ENCODE measurements at places on chromosomes 16 and 17.

- no peak for DNase-seq
These were observed 155.2 kb downstream of the ABCC12 start for GRCh38 chr16:48000622-48001021.

- peak; percentile 80 for DNase-seq
These were observed at the start of gene PLCG2 for GRCh38 chr16:81778861-81779535. PLCG2 (plus strand) TSS chr16:81779291; CDS start chr16:81785990, 6,699 bp downstream.

DNA sequence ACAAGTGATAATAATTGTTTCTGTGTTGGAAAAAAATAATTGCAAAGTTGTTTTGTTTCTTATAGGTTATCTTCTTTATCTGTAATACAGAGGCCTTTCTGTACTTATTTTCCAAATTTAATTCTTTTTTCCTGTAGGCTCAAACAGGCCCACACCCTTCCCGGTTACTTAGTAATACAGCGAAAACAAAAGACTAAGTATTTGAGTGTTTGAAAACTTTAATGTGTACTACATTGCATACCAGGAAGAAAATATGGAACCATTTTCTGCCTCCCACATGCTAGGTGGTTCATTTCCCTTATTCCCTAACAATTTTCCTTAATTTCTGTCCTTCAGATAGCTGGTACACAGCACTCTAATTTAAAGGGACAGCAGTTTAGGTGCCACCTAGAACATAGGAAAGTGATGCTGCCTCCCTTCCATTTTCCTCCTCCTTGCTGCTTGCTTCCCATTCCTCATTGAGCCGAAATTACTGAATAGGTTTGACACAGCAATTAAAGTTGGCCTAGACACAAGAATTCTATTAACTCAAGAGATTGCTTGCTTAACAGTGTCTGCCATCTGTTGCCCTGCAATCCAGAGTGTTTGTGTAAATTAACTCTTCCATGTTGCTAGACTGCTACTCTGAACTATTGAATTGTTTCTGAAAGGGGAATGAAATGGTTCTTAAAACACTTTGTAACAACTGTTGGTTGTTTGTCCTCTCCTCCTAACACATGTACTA lies 24.2 kb downstream of the CYB5B start:
- no peak for DNase-seq

DNA sequence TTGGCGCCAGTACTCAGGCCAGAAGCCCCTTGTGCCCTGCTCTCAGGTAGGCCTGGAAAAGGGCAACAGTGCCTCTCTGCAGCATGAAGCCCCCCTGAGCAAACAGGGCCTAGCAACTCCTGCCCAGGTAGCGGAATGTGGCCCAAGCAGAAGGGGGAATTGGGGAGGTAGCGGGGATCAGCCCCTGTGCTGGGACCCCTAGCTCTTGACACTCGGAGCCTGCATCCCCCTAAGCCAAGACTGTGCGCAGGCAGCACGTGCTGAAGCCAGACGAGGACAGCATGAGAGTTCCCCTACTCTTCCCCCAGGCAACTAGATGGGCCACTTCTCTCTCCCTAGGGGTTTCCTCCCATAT lies 823 bp upstream of the CD2BP2 start:
- no peak for DNase-seq

- DNase-seq, result no peak
These were observed 50.5 kb downstream of the IKZF3 start for GRCh38 chr17:39813631-39814030.

DNA sequence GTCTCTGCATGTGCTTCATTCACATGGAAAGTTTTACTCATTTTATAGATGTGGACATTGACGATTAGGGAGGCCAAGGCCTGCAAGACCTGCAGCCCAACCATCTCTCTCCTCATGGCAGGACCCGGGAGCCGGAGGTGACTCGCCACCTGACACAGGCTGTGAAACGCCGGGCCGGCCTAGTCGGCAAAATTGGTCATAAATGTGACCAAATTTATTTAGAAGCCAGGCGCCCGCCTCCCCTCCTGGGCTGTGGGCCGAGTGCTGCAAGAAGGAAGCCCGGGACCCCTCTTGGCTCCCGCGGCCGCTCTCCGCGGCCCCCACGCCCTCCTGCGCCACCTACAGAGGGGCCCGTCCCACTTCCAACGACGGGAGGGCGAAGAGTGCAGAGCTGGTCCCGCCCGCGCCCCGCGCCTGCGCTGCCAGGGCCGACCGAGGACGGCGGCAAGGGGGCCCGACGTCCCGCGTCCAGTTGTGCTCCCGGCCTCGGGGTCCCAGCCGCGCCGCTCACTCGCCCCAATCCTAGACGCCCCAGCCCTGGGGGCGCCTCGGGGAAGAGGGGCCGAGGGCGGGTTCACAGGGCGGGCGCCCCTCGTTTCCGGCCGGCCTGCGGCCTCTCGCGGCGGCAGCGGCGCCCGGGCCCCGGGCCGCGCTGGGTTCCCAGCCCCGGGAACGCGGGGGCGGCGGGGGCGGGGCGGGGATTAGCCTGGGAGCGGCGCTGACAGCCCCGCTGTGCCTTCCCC lies 47.5 kb downstream of the WNT3 start:
- no peak for DNase-seq

DNA sequence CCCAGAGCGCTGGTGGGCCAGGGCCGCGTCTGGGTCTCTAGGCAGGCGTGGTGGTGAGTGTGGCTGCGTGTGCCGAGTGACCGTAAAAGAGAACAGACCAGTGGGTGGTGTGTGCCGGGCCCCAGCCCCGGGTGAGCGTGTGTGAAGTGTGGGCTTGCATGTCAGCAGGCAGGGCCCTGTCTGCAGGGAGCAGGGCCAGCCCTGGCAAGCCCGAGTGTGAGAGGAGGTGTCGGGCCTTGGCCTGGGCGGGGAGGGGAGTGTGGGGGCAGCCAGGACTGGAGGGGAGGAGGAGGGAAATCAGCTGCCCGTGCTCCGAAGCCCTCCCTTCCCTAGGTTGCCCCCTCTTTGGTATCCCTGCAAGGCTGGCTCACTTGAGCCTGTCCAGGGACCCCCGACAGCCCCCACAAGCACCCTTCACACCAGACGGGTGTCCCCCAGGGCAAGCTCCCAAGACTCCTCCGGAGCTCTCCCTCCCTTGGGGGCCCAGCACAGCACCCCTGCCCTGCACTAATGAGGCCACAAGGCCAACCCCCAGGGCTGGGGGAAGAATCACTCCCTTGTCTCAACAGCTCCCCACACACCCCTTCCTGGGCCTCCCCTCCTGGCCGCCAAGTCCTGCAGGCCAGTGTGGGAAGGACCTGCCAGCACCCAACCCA lies 1.9 kb downstream of the USH1G start:
- no peak for DNase-seq

DNA sequence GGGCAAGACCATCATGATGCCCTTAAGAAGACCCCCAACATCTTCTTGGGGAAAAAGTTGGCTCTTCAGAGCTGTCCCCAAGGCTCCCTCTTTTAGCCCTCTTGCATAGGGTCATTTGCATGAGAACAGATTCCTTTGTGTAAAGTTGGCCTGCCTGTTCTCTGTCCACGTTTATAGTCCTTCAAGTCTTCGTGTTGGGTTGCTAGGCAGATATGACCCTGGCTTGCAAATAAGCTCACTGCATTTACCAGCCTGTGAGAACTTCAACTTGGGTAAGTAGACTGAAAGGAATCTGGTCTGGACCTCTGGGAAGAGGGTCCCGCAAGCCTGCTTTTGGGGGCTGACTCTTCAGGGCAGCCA lies 2.9 kb downstream of the ARSG start:
- no peak for DNase-seq

GRCh38 chr17:35167666-35168065 lies 20.0 kb downstream of the UNC45B start:
- DNase-seq, result no peak

DNA sequence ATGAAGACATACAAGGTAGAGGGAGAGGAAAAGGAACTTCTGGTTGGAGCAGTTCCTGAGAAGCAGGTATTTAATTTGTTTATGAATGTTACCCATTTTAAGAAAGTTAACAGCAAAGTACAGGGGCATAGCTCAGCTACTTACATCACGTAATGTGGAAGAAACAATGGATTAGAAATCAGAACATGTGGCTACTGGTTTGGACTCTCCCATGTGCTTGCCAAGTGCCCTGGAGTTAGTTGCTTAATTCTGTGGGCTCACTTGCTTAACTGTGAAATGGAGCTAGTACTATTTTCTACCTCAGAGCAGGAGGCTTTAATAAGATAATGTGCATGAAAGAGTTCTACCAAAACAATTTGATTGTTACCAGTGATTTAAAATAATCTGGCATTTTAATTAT lies 27.3 kb downstream of the RSPRY1 start:
- DNase-seq, result no peak

- no peak for DNase-seq
These were observed 4.8 kb upstream of the TBX2 start for GRCh38 chr17:61394630-61395408.

DNA sequence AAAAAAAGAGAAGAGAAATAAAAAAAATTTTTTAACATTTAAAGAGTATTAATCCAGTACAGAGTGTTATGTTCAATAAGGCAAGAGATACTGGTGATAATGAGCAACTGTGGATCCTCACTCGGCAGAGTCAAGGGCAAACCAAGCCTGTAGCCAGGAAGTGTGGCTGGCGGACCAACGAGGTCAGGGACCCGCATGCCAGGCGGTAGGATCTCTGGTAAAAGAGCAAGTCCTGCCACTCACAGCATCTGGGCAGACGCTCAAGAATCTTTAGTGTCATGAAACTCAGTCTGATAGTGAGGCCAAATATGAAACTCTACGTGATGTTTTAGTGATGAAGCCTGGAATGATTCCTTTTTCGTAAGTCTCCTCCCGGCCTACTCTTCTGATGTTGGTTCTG lies 8.3 kb upstream of the GEMIN4 start:
- no peak for DNase-seq

DNA sequence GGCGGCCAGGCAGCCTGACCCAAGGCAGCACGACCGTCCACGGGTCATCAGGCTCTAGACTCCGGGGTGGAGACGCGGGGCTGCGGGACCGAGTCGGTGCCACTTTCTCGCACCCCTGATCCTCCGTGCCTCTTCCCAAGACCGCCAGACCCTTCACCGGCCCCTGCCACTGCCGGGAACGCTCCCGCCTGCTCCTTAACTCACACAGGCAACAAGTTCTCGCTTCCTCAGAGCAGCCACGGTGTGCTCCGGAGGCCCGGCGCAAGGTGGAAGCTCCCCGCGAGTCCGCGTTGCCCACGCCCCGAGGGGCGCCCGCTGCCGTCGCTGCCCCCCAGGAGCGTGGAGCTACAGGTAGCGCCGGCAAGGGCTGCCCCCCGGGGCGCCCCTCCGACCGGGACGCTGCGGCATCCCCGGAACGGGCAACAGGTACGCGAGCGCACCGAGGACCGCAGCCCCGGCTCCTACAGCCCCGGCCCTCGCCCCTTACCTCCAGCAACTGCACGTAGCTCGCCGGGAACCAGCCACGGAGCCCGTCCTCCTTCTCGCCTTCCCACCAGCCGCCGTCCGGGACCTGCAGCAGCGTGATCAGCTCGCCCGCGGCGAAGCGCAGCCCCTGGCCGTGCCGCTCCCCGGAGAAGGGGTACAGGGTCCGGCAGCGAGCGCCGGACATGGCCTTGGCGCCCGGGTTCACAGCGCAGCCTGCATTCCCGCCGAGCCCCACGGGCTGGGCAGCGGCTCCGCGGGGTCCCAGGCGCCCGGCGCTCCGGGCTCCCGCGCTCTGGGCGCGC lies 491 bp downstream of the GAS7 start:
- no peak for DNase-seq

GRCh38 chr17:78779850-78780249 lies 2.2 kb downstream of the CYTH1 start:
- no peak for DNase-seq

GRCh38 chr17:19378416-19379360 lies at the start of gene MAPK7:
MAPK7 (plus strand) TSS chr17:19378498; CDS start chr17:19378901, 403 bp downstream.
- DNase-seq, result no peak

DNA sequence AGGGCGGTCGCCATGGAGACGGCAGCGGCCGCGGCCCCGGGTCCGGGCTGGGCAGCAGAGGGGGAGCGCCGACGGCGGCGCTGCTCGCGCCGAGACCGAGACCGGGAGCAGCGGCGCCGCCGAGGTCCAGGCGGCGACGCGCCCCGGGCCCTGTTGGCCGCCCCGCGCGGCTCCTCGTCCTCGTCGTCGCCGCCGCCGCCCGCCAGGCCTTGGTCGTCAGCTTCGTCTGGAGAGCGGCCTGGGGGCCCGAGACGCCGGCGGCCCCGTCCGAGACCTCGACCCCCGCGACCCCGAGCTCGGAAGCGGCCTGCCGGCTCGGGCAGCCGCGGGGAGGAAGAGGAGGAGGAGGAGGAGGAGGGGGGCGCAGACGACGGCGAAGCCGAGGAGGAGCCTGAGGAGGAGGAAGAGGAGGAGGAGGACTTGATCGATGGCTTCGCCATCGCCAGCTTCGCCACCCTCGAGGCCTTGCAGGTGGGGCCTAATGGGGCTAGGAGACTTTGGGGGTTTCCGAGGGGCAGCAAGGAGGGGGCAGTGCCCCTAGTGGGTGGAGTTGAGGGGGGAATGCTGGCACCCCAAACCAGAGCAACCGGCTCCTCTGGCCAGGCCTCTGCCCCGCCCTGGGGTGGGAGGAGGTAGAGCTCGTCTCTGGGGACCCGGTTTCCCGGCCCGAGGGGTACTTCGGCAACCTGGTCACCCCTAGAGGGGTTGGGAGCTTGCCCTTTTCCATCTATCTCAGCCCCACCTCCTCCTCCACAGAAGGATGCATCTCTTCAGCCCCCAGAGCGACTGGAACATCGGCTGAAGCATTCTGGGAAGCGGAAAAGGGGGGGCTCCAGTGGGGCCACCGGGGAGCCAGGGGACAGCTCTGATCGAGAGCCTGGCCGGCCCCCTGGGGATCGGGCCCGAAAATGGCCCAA lies 1.5 kb downstream of the FBRS start:
- DNase-seq, result peak; percentile 34

- no peak for DNase-seq
These were observed 21.4 kb downstream of the CARD14 start for GRCh38 chr17:80191192-80191591.

DNA sequence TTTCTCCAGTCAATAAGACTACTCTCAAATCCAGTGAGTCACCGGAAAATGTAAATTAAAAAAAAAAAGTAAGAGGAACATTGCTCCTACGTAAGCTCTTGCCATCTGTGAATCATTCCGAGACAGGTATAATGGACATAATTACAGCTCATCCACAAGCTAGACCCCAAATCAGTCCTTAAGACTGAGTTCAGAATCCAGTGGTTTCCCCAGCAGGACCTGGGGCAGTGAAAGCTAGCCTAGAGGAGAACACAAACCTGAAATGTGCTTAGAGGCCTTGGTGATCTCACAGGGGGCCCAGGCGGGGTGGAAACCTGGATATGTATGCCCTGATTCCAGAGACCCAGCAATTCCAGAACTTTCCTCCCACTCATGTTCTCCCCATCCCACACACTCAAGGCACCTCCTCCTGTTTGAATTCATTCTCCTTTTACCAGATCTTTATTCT lies 132.0 kb downstream of the COPRS start:
- no peak for DNase-seq

GRCh38 chr17:82980632-82981031 lies 98.8 kb upstream of the METRNL start:
- no peak for DNase-seq

DNA sequence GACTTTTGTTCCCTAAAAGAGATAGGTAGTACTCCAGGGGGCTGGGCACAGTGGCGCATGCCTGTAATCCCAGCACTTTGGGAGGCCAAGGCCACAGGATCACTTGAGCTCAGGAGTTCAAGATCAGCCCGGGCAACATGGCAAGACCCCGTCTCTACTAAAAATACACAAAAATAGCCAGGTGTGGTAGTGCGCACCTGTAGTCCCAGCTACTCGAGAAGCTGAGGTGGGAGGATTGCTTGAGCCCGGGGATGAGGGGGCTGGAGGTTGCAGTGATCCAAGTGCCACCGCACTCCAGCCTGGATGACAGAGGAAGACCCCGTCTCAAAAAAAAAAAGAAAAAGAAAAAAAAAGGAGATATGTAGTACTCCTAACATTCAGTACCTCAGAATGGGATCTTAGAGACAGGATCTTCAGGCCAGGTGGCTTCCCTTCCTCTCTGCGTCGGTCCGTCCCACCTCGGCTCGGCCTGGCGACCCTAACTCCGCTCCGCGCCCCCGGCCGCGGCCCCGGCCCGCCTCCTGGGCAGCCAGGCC lies 89.6 kb downstream of the CDC27 start:
- DNase-seq, result no peak

All from Caco-2 (cell line).